ENCODE measurements at places on chromosomes 5 and 9. TPM values are rescaled to one million over a fixed set of nuclear protein-coding genes. Genes with fewer than 3 reads are reported as not detected.

GRCh38 chr9:71393005-71393404 is 271.6 kb upstream of the TRPM3 start:
- H3K4me1 ChIP-seq = no peaks in the 10 kb centered on the region
- DNase-seq = no peak

Gene LCN2
- polyA plus RNA-seq = 5.4 TPM

Gene CDX1
- 238 TPM for polyA plus RNA-seq

- H3K27ac ChIP-seq = no peak overlapping the region
- no peaks in the 10 kb centered on the region for H3K36me3 ChIP-seq
- no peaks in the 10 kb centered on the region for H3K27me3 ChIP-seq
- H3K4me1 ChIP-seq = no peaks in the 10 kb centered on the region
These were observed 257.7 kb upstream of the KLF9 start for GRCh38 chr9:70672161-70672649.

Gene GABRA6
- not detected for polyA plus RNA-seq

Gene EFNA5
- polyA plus RNA-seq = 3.5 TPM

DNA sequence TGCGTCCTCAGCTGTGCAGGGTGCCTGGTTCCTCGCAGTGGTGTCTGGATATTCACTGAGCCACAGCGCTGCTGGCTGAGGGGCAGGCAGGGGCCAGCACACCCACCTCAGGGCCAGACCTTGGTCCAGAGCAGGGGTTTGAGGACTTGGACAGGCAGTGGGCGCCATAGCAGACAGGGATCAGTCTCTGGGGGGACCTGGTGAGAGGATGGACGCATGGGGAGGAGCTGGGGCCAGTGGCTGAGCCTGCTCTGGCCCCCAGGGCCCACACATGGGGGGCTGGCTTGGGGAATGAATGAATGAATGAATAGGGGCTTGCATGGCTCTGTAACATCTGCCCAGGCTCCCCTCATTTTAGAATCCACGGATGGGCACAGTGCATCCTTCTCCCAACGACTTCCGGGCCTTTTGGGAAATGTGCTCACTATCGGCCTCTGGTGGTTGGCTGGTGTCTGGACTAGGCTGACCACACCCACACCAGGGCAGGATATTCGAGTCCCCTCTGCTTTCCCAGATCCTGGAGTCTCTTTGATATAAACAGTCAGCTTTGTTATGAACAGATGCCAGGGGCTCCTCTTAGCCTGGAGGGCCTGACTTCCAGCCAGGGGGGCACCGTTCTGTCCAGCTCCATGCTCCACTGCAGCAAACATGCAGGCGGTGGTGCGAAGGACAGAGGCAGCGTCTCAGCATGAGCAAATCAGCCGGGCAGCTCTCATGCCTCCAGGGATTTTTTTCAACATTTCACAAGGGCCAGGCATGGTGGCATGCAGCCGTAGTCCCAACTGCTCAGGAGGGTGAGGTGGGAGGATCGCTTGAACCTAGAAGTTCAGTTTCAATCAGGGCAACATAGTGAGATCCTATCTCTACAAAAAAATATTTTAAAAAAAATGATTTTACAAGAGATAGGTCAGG is 62.6 kb downstream of the NEK6 start:
- H3K27ac ChIP-seq = no peak overlapping the region
- H3K4me1 ChIP-seq = no peaks in the 10 kb centered on the region
- H3K27me3 ChIP-seq = no peaks in the 10 kb centered on the region
- peak; percentile 68 for DNase-seq
- H3K4me3 ChIP-seq = no peak overlapping the region

Gene WDR31
- polyA plus RNA-seq = not detected

GRCh38 chr9:74173284-74173683 is 323.9 kb upstream of the RORB start:
- H3K4me3 ChIP-seq = no peak overlapping the region
- H3K27me3 ChIP-seq = no peaks in the 10 kb centered on the region
- no peaks in the 10 kb centered on the region for H3K36me3 ChIP-seq
- H3K4me1 ChIP-seq = no peaks in the 10 kb centered on the region
- DNase-seq = no peak

DNA sequence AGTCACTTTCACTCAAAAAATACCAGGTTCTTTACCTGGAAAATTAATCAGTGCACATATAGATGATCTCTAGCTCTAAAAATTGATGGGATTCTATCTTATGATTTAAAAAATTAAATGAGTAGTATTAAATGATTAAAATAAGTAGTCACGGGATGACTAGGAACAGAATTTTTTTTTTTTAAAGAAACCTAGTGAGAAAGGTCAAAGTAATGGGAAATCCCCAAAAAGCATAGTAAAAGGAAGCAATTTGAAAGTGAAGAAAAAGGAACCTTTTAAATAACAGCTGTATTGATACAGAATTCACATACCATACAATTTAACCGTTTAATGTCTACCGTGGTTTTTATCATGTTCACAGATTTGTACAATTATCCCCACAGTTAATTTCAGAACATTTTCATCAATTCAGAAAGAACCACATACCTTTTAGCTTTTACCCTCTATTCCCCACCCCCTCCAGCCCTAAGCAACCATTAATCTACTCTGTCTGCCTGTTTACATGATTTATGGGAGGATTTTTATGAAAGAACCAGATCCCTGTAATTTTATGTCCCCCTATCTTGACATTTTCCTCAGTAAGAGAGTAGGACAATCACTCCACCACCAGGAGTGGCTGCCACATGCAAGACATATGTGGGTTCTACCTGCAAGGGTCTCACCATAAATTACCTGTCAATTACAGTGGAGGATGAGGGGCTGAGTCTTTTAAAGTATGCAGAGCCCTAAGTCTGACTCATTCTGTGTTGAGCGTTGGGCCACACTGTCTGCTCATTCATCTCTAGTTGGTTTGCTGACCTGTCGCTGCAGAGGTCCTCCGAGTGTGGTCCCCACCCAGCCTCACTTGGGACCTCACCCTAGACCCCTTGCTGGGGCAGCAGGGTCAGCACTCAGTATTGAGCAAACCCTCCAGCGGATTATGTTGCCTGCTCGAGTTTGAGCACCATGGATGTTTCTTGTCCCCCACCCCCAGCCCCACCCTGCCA is 16.0 kb downstream of the ANKRD33B start:
- no peak overlapping the region for H3K27ac ChIP-seq
- DNase-seq = no peak
- H3K36me3 ChIP-seq = no peaks in the 10 kb centered on the region

GRCh38 chr9:21413151-21413550 is 4.2 kb downstream of the IFNA8 start:
- H3K4me1 ChIP-seq = no peaks in the 10 kb centered on the region
- H3K27ac ChIP-seq = no peak overlapping the region
- H3K4me3 ChIP-seq = no peak overlapping the region
- no peak for DNase-seq

Gene SLC1A3
- polyA plus RNA-seq = 0.89 TPM

Gene LHX2
- not detected for polyA plus RNA-seq

Gene LCN9
- not detected for polyA plus RNA-seq

- DNase-seq = no peak
- H3K27ac ChIP-seq = no peak overlapping the region
- H3K4me3 ChIP-seq = no peak overlapping the region
- peaks cover 3% of the 10 kb centered on the region for H3K4me1 ChIP-seq
- H3K36me3 ChIP-seq = no peaks in the 10 kb centered on the region
- H3K27me3 ChIP-seq = no peaks in the 10 kb centered on the region
These were observed 51.4 kb upstream of the XPA start for GRCh38 chr9:97748525-97748924.

Gene CAVIN4
- not detected for polyA plus RNA-seq

Gene ZNF608
- 13.7 TPM for polyA plus RNA-seq

DNA sequence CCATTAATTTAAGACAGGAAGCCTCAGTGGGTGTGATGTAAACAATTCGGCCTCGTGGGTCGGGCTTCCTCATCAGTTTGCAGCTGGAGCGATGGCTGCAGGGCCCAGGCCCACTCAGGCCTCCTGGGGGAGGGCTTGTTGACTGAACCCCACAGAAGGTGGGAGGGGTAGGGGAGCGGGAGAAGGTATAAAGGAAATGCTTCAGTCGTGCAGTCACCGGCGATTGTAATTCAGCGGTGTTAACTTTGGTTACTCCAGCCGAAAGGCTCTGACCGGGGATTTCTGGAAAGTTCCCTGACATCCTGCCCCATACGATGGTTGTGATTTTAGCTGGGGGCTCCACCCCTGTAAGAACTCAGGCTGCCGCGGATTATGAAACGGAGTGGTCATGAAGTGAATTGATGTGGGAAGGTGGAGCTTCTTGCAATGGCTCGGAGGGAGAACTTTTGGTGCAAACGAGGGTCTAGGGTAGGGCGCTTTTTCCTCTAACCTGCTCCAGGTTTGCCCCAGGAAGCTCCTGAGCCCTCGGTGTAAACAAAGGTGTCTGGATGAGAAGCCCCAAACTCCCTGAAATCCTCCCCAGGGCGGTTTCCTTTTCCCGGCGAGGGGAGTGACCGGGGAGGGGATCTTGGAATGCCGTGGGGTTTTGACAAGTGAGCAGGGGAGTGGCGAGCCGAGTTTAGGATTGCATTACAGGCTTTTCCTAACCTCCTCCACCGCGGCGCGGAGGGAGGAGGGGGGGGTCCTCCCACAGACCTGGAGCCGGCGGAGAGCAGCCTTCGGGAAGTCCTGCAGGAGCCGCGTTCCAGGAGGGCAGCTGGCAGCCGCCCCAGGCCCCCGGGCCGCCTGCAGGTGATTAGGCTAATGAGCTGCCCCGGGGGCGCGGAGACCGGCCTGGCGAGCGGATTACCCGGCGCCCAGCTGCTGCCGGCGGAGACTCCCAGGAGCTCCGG is 215.5 kb downstream of the PDZD2 start:
- no peak overlapping the region for H3K27ac ChIP-seq
- no peaks in the 10 kb centered on the region for H3K36me3 ChIP-seq
- peaks cover 28% of the 10 kb centered on the region for H3K27me3 ChIP-seq
- H3K4me1 ChIP-seq = no peaks in the 10 kb centered on the region
- H3K4me3 ChIP-seq = peak overlapping the region; percentile 26
- peak; percentile 27 for DNase-seq

GRCh38 chr9:133127340-133127981 is 6.4 kb upstream of the RALGDS start:
- peaks cover 22% of the 10 kb centered on the region for H3K4me1 ChIP-seq
- H3K27ac ChIP-seq = peak overlapping the region; percentile 86
- no peak overlapping the region for H3K4me3 ChIP-seq
- H3K36me3 ChIP-seq = peaks cover 56% of the 10 kb centered on the region

DNA sequence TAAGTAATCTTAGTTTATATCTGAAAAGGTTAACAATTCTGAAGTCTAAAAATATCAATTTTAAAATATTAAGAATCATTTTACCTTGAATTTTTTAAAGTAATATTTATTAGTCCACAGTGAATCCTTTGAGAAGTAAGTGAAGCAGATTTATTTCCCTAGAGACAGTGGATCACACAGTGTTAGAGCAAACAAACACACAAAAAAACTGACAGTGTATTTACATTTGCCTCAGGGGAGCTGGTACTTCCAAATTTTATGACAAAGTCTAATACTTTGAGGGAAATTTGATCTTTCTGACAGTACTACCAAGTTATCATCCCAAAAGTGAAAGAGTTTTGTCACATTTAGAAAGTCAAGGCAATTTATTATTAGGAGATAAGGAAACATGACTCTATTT is 1750.6 kb upstream of the CDH9 start:
- H3K27ac ChIP-seq = no peak overlapping the region
- DNase-seq = no peak
- H3K36me3 ChIP-seq = no peaks in the 10 kb centered on the region
- H3K4me3 ChIP-seq = no peak overlapping the region

Gene PROB1
- 1.0 TPM for polyA plus RNA-seq

DNA sequence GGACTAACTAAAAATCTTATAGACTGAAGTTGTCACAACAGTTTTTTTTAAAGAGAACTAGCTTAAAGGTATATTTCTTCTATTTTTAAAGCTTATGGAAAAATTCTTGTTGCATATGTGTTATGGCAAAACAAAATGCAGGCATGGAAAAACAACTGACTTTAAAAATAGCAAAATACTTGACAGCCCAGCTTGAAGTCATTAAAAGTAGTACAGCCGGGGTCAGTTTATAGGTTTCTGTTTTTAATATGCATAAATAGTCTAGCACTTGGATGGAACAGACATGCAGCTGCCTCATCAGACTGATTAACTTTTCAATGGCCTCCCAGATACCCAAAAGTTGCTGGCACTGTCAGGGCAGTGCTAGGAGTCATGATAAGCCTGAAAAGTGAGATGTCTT is 22.3 kb upstream of the ARL15 start:
- no peak overlapping the region for H3K27ac ChIP-seq
- no peak for DNase-seq
- H3K36me3 ChIP-seq = no peaks in the 10 kb centered on the region
- H3K4me1 ChIP-seq = no peaks in the 10 kb centered on the region
- H3K27me3 ChIP-seq = no peaks in the 10 kb centered on the region

Gene GALNT12
- polyA plus RNA-seq = 47.1 TPM

Gene HSPB3
- polyA plus RNA-seq = 0.13 TPM

GRCh38 chr5:90940227-90940995 is 381.8 kb downstream of the ADGRV1 start:
- no peaks in the 10 kb centered on the region for H3K36me3 ChIP-seq
- no peaks in the 10 kb centered on the region for H3K27me3 ChIP-seq
- no peak for DNase-seq
- H3K4me3 ChIP-seq = no peak overlapping the region
- H3K27ac ChIP-seq = peak overlapping the region; percentile 16

GRCh38 chr9:14372437-14373335 is 58.7 kb upstream of the NFIB start:
- no peaks in the 10 kb centered on the region for H3K36me3 ChIP-seq
- H3K4me3 ChIP-seq = no peak overlapping the region

Gene ARSK
- 0.89 TPM for polyA plus RNA-seq

GRCh38 chr5:136145030-136145429 is 12.4 kb downstream of the SMAD5 start:
- H3K36me3 ChIP-seq = no peaks in the 10 kb centered on the region
- peaks cover 6% of the 10 kb centered on the region for H3K4me1 ChIP-seq
- no peak overlapping the region for H3K4me3 ChIP-seq
- DNase-seq = no peak
- no peaks in the 10 kb centered on the region for H3K27me3 ChIP-seq

DNA sequence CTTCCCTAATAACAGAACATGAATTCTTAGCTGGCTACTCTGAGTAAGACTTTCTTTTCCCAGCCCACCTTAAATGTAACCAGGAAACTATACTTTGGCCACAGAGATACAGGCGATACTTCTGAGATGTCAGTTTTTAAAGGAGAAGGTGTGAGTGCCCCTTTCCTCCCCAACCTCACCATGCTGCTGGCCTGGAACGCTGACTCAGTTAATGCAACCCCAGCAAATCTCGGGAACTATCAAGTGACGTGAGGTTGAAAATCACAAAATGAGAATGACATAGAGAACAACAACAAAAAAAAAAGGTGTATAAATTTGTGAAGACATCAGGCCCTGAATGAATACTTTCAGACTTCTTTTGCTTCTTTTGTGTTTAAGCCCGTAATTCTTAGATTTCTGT is 13.7 kb downstream of the ZNF484 start:
- no peak for DNase-seq
- H3K27me3 ChIP-seq = no peaks in the 10 kb centered on the region
- no peak overlapping the region for H3K4me3 ChIP-seq
- peaks cover 20% of the 10 kb centered on the region for H3K36me3 ChIP-seq

DNA sequence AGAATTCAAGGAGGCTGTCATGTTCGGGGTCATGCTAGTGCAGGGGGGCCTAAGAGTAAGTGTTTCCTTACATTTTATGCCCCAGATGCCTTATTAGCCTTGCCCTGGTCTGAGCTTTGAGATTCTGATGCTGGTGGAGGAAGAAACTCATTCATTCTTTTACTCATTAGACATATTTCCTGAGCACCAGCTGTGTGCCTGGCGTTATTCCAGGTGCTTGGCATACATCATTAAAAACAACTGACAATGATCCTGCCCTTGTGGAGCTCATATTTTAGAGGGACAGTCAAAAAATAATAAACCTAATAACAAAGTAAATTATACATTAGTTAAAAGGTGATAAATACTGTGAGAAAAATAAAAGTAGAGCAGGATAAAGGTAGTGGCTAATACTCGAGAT is 138.9 kb upstream of the SGCD start:
- H3K36me3 ChIP-seq = no peaks in the 10 kb centered on the region
- DNase-seq = no peak
- H3K4me3 ChIP-seq = no peak overlapping the region
- no peaks in the 10 kb centered on the region for H3K27me3 ChIP-seq
- H3K27ac ChIP-seq = no peak overlapping the region

Measured in small intestine (tissue), 16 donors.